ENCODE measurements at places on chromosomes 16 and 17.
A peak's percentile ranks its signal among the peaks of the same experiment; 100 is the strongest.

- no peak for DNase-seq
Measured at GRCh38 chr16:67116388-67117311, 6.9 kb downstream of the PHAF1 start.

DNA sequence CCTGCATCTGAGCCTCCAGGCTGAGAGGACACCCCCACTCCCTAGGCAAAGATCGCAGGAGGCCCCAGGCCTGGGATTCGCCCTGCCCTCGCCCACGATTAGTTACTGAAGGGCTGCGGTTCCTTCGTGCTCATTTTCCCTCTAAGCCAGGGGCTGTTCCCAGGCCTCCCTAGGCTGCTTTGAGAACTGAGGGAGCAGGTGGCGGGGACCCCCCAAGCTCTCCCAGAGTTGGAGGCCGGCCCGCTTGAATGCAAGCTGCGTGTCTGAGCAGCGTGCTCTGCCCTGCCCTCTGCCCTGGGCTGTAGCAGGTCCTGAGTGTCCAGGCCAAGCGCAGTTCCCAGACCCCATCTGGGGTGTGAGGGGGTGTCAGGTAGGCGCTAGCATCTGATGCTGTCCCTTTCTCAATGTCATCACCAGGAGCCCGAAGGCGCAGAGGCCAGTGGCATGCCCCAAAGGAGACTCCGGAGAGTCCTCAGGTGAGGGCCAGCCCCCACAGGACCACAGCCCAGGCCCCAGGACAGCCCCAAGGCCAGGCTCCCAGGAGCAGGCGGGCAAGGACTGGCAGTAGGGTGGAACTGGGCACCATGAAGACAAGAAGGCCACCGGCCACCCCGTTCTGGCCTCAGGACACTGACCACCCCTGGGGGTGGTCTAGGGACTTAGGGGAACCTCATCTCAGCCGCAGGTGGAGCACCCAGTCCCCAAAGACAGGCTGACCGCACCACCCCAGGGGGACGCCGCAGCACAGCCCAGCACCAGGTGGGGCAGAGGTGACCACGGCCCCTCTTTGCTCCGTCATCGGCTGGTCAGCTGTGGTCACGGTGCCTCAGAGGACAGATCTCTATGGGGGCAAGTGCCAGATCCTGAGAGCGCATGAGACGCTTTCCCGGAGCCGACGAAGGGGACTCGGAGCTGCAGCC, 14.6 kb downstream of the ENDOV start:
- DNase-seq: no peak

- DNase-seq: peak; percentile 17
Measured at GRCh38 chr17:56478836-56479447, 114.6 kb upstream of the NOG start.

DNA sequence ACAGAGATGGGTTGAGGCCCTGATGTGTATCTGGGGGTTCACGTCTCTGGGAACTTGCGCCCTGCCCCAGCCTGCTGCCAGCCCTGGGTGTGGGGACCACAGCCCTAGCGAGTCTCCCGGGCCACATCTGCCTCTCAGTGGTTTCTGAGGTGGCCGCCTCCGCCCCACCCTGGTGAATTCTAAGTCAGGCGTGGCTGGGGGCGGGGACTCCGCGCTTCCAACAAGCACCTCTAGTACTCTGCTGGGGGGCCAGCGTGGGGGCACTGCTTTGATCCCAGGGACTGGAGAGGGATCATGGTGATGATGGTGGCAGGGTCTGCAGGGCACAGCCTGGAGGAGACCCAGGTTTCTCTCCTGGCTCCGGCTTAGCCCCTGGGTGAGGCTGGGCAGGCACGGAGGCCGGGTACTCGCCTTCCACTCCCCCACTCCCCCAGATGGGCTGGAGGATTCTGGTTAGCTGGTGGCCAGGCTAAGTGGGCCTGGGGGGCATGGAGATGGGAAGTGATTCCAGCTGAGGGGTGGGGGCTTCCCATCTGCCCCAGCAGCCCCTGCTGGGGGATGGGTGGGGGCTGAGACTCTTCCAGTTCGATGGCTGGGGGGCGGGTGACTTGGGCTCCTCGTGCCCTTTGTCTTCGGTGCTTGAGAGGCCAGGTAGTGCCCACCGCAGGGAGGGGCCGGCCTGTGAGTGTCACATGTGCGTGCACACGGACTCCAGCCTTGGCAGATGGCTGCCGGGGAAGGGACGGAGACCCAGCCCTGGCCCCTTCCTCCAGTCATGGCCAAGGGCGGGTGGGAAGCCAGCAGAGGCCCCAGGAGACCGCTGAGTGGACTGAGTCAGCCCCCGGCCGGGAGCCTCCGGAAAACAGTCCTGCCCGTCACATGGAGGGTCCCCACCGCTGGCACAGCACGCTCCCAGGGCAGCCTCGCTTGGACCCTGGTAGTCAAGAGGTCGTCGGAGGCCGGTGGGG, 3.9 kb downstream of the GLIS2 start:
- peak; percentile 72 for DNase-seq

GRCh38 chr16:75238132-75238852, 13.1 kb downstream of the BCAR1 start:
- DNase-seq: no peak

DNA sequence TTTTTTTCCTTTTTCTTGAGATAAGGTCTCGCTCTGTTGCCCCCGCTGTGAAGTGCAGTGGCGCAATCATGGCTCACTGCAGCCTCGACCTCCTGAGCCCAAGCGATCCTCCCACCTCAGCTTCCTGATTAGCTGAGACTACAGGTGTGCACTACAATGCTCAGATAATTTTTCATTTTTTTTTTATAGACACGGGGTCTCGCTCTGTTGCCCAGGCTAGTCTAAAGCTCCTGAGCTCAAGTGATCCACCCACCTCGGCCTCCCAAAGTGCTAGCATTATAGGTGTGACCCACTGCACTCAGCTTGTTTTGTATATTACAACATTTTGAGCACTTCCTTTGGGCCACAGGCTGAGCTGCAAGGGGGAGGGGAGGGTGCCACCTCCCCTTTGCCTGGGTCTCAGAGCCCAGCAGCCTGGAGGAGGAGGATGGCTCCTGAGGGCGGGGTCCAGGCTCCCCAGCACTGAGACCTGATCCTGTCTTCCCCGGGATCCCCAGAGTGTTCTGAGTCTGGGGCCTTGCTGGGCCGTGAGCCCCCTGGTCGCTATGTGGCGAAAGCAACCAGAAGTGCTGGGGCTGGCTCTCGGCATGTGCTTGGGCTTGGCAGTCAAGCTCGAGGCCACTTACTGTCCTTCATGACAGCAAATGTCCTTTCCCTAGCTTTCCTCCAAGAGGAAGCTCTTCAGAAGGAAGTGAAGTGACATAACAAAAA, 8.1 kb downstream of the DEF8 start:
- DNase-seq: no peak

DNA sequence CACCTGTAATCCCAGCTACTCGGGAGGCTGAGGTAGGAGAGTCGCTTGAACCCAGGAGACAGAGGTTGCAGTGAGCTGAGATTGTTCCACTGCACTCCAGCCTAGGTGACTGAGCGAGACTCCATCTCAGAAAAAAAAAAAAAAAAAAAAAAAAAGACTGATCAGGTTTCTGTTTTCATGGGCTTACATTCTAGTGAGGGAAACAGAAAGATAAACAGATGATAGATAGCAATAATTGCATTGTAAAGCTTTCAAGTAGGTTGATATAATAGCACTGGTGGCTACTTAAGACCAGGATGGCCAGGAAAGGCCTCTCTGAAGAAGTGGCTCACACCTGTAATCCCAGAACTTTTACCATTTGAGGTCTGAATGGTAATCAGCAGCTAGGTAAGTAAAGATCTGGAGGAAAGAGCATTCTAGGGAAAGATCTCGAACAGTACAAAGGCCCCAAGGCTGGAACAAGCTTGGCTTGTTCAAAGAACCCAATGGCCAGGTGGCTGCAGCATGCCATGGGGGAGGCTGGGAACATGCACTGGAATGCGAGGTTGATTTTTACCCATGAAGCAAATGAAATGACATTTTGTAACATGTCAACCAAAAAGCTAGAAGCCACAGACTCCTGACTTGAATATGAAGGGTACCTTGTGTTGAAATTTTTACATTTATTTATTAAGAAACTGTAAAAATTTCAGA, 108.3 kb upstream of the DHX40 start:
- no peak for DNase-seq

GRCh38 chr16:2904100-2904921, 7.4 kb upstream of the FLYWCH1 start:
- DNase-seq: peak; percentile 84

DNA sequence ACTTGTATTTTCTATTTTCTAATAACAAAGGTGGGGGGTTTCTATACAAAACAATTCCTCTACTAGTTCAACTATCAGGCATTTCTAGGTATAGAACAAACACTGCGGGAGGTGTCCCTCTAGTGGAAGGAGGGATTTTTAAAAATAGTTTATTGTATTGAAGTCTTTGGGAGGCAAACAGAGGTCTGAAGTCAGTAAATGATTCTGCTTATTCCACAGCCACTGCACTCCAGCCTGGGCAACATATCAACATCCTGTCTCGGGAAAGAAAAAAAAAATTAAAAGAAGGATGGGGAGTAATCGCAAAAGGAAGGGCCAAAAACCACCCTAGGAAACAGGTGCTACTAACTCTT, 648 bp upstream of the ERCC4 start:
- no peak for DNase-seq

GRCh38 chr17:76530095-76530723, 7.3 kb downstream of the CYGB start:
- no peak for DNase-seq

- no peak for DNase-seq
Measured at GRCh38 chr16:65254144-65254543, 132.3 kb upstream of the CDH11 start.

DNA sequence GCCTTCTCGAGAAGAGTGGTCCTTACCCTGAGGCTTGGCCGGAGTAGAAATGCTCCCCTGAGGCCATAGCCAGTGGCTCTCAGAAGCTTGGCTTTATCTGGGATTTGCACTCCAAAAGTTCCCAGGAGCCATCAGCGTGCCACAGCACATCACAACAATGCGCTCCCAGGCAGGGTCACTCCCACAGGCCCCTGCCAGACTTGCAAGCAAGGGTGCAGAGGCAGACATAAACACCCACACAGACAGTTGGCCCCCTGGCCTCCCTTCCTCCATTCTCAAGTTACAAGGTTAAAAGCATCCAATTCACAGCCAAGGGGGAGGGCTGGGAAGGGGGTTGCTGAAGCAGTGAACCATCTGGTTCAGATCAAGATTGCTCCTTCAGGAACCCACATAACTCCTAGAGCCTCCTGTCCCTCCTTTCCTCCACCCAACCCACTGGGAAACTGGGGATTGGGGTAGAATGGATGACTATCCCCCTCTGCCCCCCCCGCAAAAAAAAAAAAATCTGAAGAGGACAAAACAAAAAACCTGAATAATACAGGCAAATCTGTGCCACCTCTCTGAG, 1.8 kb downstream of the ST3GAL2 start:
- no peak for DNase-seq

- no peak for DNase-seq
Measured at GRCh38 chr17:66398617-66399016, 96.2 kb downstream of the PRKCA start.

- no peak for DNase-seq
Measured at GRCh38 chr16:57623251-57624043, 5.0 kb upstream of the ADGRG1 start.

DNA sequence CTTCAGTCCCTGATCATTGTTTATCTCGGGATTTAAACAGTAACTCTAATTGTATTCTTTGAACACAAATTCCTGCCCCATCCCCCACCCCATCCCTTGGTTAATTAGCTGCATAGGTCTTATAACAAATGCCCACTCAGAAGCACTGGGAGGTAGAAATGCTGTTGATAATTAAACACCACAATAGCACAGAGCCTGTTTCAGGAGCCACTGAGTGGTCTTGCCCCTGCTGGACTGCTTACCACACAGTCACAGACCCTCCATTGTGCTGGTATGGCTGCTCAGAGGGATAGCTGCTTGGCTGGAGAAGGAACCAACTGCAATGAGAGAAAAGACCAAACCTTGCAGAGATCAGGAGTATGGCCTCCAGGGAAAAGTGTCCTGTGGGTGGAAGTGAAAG, 214.1 kb downstream of the ANKFN1 start:
- no peak for DNase-seq

DNA sequence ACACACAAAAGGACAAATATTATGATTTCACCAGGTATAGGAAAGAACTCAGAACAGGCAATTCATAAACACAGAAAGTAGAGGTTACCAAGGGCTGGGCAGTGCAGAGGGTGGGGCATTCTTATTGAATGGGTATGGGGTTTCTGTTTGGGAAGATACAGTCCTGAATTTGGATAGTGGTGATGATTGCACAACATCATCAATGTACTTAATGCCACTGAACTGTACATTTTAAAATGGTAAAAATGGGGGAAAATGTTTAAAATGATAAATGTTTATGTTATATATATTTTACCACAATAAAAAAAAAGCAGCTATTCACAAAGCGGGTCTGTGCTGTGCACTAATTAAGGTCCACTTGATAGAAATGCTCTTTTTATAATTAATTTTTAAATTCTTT, 72.6 kb upstream of the FA2H start:
- no peak for DNase-seq

DNA sequence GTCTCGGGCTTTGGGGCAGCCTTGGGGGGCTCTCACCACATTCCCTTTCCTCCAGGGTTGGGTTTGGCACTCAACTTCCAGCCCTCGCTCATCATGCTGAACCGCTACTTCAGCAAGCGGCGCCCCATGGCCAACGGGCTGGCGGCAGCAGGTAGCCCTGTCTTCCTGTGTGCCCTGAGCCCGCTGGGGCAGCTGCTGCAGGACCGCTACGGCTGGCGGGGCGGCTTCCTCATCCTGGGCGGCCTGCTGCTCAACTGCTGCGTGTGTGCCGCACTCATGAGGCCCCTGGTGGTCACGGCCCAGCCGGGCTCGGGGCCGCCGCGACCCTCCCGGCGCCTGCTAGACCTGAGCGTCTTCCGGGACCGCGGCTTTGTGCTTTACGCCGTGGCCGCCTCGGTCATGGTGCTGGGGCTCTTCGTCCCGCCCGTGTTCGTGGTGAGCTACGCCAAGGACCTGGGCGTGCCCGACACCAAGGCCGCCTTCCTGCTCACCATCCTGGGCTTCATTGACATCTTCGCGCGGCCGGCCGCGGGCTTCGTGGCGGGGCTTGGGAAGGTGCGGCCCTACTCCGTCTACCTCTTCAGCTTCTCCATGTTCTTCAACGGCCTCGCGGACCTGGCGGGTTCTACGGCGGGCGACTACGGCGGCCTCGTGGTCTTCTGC, 8.4 kb downstream of the SLC16A3 start:
- no peak for DNase-seq

GRCh38 chr17:43572368-43572980, 26.3 kb upstream of the ETV4 start:
- DNase-seq: no peak

GRCh38 chr17:59365383-59365981, 34.0 kb downstream of the YPEL2 start:
- DNase-seq: no peak

GRCh38 chr17:40069751-40070708, 7.3 kb downstream of the THRA start:
- DNase-seq: peak; percentile 38

- peak; percentile 45 for DNase-seq
Measured at GRCh38 chr17:74212209-74212912, 1.0 kb upstream of the TTYH2 start.
